Fibroblast of villous mesenchyme (primary cell): ENCODE measurements at places on chromosomes 6 and 20.

GRCh38 chr6:32790306-32790705 is 26.5 kb downstream of the HLA-DOB start:
- DNase-seq: no peak

- peak; percentile 50 for DNase-seq
Measured at GRCh38 chr6:35368038-35368887, 25.9 kb downstream of the PPARD start.

DNA sequence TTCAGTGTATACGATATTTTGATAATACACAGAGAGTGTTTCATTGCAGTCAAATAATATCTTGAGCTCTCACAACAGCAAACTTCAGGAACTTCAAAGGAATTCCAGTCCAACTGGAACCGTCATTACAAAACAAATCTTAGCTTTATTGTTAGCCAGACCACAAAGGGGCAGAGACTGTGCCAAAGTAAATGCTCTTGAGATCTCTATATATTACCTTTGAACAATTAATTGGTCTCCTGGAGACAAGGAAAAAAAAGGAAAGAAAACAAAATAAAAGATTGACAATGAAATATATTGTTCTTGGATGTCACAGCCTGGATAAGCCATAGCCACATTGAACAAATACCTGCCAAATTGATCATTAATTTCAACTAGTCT is 70.0 kb downstream of the FOXC1 start:
- DNase-seq: no peak

GRCh38 chr6:129890164-129890563 is 29.0 kb upstream of the TMEM244 start:
- DNase-seq: peak; percentile 20

DNA sequence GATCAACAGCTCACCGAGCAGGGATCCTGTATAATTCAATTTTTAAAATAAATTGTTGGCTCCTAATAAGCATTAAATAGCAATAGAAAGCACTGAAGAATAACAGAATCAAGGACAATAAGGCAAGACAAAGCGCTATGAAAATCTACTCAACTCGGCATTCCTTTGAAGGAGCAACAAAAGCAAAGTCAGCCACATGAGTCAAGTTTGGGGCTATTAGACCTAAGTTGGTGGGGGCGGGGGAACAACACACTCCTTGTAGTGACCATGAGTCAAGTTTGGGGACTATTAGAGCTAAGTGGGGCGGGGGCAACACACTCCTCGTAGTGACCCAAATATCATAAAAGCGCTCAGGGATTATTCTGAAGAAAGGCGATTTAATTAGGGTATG is 120.0 kb downstream of the FOXC1 start:
- no peak for DNase-seq

- no peak for DNase-seq
Measured at GRCh38 chr6:63799813-63800212, 164.2 kb downstream of the PHF3 start.

GRCh38 chr20:24651171-24651975 is 181.9 kb downstream of the SYNDIG1 start:
- DNase-seq: peak; percentile 91

DNA sequence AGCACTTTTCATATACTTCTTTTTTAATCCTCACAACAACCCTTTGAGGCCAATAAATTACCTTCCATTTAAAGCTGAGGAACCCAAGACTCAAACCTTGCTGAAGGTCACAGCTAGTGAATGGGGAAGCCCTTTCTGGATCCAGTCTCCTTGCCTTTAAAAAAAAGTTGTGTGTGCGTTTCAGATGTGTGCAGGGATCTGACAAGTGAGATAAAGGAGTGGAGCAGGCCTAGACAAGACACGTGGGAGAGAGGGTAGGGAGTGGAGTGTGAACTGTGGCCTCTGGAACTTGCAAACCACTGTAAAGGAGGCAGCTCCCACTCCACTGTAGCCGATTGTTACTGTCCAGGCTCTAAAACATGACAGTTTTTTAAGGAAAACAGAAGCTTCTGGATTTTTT is 1.9 kb downstream of the KLHL32 start:
- no peak for DNase-seq

DNA sequence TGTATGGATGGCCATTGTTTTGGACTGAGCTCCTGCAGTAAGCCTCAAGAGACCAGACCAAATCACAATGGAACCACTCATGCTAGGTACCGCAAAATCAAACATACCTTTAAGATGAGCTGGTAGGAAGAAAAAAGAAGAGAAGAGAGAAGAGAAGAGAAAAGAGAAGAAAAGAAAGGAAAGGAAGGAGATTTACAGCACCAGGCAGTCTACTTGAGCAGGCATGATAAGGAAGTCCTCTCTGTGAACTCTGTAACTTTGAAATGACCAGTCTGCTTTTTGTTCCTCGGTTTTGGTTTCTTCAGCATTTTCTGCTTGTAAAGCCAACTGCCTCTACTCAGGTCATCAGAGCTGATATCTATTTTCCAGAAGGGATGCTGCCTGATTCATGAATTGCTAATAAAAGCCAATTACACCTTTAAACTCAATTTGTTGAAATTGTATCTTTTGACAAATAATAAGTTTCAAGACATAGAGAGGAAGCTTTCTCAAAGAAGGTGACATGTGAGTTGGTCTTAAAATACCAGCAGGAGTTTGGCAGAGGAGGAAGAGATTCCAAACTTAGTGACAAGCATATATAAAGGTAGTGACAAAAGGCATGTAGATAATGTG is 134.3 kb downstream of the UNC5CL start:
- no peak for DNase-seq

- DNase-seq: no peak
Measured at GRCh38 chr6:69487688-69488087, 309.1 kb downstream of the LMBRD1 start.
